ENCODE measurements at places on chromosomes 16 and 17.

DNA sequence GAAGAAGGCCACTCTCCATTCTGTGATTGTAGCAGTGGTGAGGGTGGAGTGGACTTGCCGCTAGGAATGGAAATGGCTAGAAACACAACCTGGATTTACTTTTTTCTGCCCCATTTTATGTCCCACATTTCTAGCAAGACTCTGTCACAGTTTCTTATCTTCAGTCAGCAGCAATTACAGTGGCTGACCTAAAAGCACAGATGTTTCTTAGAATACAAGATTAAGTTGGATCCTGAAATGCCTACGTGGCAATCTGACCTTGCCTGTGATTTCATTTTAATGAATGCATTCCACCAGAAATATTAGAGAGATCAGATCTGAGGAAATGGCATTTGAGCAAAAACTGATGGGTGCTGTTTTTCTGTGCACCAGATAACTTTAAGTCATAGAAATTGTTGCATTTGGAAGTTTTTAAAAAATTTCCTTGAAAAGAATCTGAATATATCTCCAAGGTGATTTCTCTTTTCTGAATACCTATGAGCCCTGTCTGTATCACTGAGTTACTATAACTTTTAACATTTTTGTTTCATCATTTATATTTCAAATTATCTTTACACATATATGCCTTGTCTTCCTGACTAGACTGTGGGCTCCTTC, 5.4 kb downstream of the HEATR3 start:
- DNase-seq: no peak

- no peak for DNase-seq
Measured at GRCh38 chr16:15418206-15418605, 16.2 kb upstream of the BMERB1 start.

DNA sequence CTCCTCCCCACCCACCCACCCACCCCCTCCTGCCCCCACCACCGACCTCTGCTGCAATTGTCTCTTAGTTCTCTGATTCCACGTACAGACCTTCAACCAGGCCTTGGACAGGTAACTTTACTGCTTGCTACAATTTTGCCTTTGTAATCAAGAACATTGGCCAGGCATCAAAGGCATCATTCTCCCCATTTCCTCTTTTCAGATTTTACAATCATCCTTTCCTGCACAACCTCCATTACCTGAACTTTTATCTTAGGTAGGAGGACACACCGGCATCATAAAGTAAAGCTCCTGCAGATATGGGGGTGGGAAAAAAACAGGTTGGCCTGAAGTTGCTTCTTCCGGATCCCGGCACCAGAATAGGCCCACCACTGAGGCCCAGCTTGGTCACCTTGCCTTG, 25.7 kb upstream of the SUPT4H1 start:
- DNase-seq: no peak

DNA sequence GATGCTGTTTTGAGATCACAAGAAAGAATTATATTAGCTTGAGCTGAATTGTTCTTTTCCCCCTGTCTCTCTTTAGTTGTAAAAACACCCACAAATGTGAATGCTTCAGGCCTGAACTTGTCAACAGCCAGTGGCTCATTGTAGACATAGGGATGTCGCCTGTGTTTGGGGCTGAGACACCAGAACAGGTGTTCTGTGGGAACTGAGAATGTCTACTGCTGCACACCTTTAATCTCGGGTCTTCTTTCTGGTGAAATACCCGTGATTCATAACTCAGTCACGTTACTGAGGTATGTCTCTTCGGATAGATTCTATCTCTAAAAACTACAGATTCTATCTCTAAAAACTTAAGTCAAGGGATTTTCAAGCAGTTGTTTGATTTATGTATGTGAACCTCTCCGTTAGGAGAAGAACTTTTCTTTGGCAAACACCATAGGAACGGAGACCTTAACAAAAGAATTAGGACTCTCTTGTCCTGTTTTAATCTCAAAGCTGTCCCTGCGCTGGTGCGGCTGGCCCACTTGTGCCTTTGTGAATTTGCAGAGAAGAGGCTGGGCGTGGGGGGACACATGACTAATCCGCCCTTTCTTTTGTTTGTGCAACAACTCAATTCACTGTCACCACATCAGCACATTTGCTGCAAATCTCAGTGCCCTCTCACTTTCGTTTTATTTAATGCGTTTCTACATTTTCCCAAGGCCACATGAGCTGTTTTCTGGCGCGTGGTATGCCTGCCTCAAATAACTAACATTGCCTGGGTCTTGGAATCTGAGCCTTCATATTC, 643.0 kb downstream of the MAF start:
- DNase-seq: peak; percentile 46

DNA sequence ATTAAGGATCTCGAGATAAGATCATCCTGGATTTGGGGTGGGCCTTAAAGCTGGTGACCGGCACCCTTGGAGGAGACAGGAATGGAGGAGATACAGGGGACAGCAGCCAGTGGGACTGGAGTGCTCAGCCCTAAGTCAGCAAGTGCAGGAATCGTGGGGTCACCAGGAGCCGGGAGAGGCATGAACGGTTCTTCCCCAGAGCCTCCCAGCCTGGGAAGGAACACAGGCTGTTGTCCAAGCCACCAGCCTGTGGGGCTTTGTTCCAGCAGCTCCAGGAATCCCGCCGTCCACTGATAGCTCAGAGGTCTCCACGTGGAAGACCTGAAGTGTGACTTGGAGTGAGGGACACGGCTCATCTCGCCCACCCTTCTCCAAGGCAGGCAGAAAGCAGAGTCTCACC, 2.5 kb upstream of the WDR45B start:
- no peak for DNase-seq

DNA sequence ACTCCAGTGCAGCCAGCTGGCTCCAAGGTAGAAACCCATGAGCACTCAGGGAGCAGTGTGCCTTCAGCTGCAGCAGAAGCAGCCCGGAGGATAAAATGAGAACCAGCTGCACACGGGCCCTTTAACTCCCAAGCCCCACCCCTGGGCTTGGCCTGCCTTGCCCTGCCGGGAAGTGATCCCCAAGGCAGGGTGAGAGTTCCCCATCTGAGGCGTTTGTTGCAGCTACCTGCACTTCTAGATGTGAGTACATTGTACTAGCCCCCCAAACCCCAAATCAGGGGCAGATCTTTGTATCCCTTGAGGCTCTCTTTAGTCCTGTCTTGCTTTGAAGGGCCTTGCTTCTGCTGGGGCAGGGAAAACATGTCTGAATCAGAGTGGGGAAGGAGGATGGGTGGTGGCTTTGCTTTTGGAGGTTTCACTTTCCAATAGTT, at the start of gene MVP:
MVP (plus strand) TSS at position 192 of the 431 bp plus-strand sequence. CDS start 10,088 bp downstream, outside the sequence.
- DNase-seq: peak; percentile 56

GRCh38 chr16:88523309-88524161, 46.7 kb upstream of the ZC3H18 start:
- no peak for DNase-seq

DNA sequence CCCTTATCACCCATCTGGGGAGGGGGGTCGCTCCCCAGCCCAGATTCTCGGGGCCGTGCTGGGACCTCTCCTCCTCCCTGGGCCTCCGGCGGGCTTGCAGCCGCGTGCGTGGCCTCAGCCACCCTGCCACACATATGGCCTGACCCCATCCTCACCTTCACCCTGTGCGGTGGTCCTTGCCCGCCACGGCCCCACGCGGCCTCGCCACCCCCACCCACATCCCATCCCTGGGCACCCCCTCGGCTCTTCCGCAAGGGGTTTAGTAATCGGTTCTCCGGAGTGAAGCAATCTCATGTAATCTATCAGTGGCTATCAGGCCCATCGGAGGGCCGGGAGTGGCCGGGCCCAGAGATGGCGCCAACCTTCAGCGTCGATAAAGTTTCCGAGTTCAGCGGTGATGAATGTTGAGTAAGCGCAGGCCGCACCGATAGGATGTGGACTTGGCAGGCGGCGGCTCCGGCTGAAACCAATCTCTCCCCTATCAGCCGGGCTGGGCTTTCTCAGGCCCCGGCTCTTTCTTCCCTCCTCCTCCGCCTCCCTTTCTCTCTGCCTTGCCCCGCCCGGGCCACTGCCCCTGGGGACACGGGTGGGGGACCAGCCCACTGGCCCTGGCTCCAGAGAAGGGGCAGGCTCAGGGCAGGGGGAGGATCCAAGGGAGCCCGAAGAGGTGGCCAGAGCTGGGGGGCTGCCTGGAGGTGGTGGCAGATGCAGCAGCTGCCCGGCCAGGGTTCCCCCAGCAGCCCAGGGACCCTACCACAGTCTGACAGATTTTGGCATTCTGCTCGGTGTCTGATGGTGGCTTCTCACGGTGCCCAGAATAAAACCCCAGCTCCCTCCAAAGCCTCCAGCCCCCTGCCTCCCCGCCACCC, 20.8 kb downstream of the ZFPM1 start:
- DNase-seq: no peak

GRCh38 chr16:77569406-77569805, 134.6 kb upstream of the ADAMTS18 start:
- no peak for DNase-seq

DNA sequence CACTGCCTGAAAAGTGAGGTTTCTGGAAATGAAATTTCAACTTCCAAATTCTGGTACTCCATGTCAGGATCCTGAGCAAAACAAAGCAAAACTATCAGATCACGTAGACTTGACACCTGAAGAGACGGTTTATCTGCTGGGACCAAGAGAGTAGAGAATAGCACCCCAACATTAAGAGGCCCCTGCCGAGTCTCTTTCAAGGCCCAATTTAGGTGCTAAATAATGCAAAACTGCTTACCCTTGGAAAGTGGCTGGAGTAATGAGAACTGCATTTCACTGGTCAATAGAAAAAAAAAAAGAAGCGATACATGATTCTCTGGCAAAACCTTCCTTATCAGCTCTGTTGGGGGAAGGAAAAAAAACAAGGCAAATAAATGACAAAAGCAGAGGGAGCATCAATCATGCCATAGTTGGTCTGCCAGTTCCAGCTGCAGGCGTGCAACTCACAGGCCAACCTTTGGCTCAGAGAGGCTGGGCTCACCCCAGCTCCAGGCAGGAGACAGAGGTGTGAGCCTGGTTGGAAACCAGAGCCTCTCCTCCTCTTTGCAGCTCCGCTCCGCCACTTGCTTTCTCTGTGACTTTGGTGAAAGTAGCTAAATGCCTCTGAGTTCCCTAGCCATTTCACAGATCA, 595.2 kb downstream of the TOX3 start:
- no peak for DNase-seq

DNA sequence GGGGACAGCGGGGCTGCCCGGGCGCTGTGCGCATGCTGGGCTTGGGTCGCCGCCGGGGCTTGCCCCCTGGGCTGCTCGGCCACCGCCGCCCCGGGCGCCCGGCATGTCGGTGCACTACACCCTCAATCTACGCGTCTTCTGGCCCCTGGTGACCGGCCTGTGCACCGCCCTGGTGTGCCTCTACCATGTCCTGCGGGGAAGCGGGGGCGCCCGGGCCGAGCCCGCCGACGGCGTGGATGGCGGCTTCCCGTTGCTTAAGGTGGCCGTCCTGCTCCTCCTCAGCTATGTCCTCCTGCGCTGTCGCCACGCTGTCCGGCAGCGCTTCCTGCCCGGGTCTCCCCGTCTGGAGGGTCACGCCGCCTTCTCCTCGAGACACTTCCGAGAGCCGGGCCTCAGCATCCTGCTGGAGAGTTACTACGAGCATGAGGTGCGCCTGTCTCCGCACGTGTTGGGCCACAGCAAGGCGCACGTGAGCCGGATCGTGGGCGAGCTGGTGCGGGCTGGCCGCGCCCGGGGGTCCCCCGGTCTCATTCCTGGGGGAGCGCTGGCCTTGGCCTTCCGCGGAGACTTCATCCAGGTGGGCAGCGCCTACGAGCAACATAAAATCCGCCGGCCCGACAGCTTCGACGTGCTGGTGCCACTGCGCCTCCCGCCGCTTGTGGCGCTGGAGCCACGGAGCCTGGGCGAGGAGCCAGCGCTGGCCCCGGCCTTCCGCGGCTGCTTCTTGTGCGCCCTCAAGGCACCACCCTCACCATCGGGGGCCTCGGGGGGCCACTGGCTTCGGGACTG, 789 bp downstream of the ITPRIPL2 start:
- DNase-seq: peak; percentile 68

DNA sequence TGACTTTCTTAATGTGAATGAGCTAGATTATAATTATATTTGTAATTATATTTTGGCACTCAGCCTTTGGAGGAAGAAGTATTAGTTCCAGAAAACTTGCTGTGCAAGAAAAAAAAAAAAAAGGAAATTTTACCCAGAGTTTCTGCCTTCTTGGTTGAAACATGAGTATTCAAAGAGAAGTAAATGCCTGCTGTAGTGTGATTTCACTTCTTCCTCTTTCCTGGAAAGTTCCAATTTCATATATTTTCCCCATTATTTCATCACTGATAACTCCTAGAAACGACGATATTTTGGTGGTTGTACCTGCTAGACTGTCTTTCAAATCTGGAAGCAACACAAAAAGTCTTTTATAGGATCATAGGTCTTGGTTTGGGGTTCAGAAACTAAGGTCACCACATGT, 20.4 kb upstream of the MPHOSPH6 start:
- no peak for DNase-seq

DNA sequence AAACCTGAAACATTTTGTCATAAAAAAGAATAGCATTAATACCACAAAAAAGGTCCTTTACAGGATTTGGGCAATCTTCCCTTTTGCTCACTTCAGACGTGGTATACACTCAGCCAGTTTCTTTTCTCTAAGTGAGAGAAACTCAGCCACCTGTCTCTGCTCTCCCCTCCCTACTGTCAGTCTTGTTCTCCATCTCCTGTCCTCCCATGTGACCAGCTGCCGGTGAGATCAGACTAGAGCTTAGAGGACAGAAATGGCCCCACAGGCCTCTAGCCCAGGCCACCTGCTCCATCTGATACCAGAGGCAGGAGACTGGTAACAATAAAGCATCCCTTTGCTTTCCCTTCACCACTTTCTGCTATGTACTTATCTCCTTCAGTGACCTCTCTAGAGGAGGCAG, 34.9 kb downstream of the CMC2 start:
- DNase-seq: no peak

- DNase-seq: no peak
Measured at GRCh38 chr16:4461250-4462085, 13.0 kb downstream of the NMRAL1 start.

DNA sequence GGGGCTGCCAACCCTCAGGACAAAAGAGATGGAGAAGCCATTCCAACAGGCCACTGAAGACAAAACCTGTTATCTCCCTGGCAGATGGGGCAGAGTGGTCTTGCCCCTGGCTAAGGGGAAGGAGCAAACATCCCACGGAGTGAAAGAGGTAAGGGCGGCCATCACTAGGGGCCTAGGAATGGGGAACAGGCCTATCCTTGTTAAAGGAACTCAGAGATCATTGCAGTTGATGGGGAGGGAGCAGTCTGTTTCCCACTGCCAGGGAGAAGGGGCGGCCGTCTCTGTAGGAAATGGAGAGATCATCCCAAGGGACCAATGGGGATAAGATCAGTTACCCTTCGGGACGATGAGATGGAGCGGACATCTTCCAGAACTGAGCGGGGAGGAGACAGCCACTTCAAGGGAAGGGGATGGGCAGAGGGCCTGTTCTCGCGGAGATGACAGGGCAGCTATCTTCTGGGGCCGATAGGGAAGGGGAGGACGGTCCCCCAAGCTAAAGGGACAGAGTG, 581 bp upstream of the TMEM208 start:
- no peak for DNase-seq

DNA sequence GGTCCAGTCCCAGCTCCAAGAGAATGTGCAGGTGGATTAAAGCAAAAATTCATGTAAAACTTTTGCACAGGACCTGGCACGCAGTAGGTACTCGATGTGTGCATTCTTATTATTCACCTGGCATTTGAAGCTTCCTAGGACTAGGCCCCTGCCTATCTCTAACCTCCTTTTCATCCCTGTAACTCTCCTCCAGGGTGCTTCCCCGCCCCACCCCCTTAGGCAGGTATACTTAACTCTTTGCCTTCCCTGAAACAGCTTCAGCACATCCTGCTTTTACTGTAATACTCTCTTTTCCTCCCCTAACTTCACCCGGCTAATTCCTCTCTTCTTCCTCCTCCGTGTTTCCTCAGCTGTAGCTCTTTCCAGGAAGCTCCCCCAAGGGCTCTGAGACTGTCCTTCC, 54.8 kb downstream of the CDK5R1 start:
- no peak for DNase-seq
